ENCODE measurements at places on chromosomes 7 and 10. TPM values are rescaled to one million over a fixed set of nuclear protein-coding genes. Genes with fewer than 3 reads are reported as not detected.

DNA sequence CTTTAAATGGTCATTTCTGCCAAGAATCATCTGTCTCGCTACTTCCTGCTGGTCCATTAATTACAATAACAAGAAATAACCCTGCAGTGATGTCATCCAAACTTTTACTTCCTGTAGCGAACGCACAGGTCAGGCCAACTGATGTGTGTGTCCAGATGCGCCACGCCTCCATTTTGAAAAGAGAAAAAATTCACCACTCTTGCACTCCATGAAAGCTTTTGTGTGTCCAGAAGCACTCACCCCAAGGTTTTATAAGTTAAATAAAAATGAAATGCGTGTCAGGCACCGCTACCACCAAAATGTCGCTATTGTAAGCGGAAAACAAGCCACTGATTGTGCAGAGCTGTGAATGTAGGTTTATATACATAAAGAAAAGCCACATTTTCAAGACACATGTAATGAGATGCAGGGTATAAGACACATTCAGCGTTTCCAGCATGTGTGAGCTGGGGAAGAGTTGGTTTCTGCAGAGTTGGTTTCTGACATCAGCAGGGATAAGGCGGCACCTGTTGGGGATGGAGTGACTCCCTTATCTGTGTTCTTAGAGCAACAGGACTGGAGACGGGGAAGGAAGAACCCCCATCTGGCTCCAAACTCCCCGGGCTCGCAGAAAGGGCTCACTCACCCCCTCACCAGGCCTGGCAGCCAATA lies 83.3 kb downstream of the CTBP2 start:
- H3K27ac ChIP-seq: no peak overlapping the region
- H3K27me3 ChIP-seq: no peaks in the 10 kb centered on the region
- no peak for DNase-seq
- no peaks in the 10 kb centered on the region for H3K4me1 ChIP-seq

DNA sequence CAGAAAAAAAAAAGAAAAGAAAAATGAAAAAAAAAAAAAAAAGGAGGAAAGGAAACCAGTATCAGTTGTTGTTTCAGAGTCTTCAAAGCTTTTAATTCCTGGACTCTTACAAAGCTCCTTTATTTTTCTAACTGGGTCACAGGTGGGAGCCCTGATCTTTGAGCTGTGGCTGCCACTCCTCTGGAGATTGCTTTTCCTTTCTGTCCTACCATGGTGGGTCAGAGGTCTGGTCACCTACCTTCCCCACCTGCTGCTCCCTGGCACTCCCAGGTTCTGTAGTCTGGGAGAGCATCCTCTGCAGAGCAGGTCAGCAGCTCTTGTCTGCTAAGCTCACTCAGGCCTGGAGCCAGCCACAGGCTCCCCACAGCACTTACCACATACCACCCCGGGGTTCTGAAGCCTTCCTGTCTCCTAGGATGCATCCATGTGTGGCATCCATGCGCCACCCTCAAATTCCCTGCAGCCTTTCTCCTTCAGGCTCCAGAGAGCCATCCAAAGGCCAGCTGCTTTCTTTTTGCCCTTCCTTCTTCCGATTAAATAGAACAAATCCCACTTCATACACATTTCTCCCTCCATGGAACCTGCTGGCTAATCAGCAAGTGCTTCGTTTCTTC lies 73.2 kb upstream of the TPK1 start:
- no peaks in the 10 kb centered on the region for H3K36me3 ChIP-seq
- no peaks in the 10 kb centered on the region for H3K27me3 ChIP-seq

- no peaks in the 10 kb centered on the region for H3K36me3 ChIP-seq
- DNase-seq: peak; percentile 92
- peak overlapping the region; percentile 76 for H3K27ac ChIP-seq
Observed at GRCh38 chr7:78020136-78020873, 221.7 kb downstream of the PHTF2 start.

Gene CYP3A7
- not detected for total RNA-seq

Gene METTL27
- 3.5 TPM for total RNA-seq

Gene MYH16
- total RNA-seq: not detected

Measured in GM23248 (cell line).